Activated effector memory CD4-positive, alpha-beta T cell treated with anti-CD3 and anti-CD28 coated beads, Interleukin-2, amount 50 U/mL, for 16 hours (primary cell): ENCODE measurements at places on chromosomes 4 and X.

GRCh38 chrX:55161581-55161980 lies 58.6 kb upstream of the PAGE5 start:
- DNase-seq, result no peak

- DNase-seq, result no peak
Measured at GRCh38 chr4:113824396-113824795, 62.9 kb upstream of the CAMK2D start.

DNA sequence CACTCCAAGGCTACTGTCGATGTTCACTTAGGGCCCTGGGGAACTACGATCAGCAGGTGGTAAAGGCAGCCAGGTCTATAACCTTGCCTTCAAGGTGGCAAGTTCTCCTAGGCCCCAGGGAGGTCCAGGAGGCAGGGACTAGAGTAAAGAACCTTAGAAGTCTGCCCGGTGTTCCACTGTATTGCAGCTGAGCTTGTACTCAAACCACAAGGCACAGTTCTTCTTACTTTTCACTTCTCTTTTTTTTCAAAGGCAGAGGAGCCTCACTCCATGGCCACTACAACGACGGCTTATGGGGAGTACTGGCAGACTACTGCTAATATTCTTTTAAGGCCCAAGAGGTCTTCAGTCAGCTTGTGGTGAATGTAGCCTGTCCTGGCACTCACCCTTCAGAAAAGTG lies 78.8 kb upstream of the GPR174 start:
- DNase-seq, result no peak

GRCh38 chrX:109440475-109440874 lies 41.4 kb downstream of the GUCY2F start:
- no peak for DNase-seq

DNA sequence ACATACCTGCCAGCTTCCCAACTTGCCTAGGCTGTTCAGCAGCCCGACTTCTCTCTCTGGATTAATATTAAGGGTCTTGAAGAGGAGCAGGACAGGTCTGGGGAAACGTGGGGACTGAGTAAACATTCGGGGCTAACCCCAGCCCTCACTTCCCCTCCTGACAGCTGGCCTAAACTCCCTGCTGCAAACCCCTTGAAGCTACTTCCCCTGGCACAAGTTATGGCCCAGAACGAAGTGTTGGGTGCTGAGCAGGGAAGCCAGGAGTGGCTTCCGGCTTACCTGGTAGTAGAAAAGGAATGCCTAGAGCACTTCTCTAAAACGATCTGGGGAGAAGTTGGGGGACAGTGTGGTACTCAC lies 200.0 kb downstream of the BCOR start:
- DNase-seq, result no peak

DNA sequence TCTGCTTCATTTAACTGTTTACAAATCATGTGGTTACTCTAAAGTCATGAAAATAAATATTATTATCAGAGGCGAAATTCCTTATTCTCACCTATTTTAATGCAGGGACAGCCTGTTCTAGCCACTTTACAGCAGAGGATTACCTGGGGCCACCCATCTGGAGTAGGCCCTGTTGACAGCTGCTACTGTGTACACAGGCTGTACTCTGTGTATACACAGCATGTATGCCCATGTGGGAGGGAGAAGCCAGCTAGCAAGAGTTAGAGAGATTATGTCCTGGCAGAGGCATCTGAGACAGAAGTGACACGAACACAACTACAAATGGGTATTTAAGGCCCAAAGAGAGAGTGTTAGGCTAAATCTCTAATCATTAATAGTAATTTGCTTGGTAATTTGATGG lies 62.1 kb downstream of the GPRIN3 start:
- DNase-seq, result no peak

DNA sequence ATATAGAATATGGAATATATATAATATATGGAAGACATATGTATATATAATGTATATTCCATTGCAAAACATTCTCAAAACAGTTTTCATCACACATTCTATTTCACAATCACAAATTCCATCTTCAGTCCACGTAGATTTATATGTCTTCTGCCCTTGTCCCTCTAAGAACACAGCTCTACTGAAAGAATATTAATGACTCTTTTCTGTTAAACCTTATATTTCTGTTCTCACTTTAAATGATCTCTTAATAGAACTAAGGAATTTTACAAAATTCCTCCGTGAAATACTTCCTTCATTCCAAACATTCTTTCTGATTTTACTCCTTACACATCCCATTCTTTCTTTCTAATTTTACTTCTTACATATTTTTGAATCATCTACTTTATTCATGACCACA lies 1043.1 kb upstream of the PABPC4L start:
- DNase-seq, result no peak
